Effector memory CD4-positive, alpha-beta T cell (primary cell): ENCODE measurements at places on chromosomes 4 and X.

GRCh38 chr4:41160012-41160789, 54.1 kb downstream of the APBB2 start:
- no peak for DNase-seq

DNA sequence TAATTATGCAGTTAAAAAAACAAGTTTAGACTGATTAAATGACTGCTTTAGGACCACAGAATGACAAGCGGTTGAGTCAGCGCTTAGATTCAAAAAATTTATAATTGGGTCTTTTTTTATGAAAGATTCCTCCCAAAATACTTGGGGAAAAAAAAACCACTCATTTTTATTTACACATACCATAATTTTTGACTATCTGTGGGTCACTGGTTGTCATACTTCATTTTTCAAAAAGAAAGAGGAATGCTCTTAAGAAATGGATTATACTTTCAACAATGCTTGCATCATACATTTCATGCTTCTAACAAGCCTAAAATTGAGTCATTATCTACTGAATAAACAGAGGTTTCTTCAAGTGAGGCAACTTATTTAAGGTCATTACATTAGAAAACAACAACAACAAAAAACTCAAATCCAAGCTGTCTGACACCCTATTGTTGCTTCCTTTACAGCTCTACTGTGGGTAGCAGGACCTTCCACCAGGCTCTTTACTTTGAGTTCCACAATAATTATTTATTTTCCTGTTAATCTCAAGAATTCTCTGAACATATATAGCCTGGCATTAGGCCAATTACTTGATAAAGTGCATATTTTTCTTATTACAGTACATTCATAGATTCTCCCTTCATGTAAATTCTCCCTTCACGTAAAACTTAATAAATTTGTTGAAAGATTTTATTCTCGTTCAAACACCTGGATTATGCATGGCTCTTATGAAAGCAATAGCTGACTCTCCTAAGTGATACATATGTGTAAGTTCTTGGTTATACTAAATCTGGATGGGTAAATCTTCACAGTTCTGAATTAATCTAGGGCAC, 445.5 kb downstream of the PCDH10 start:
- no peak for DNase-seq

GRCh38 chr4:176979416-176979815, 186.7 kb upstream of the VEGFC start:
- DNase-seq, result no peak

DNA sequence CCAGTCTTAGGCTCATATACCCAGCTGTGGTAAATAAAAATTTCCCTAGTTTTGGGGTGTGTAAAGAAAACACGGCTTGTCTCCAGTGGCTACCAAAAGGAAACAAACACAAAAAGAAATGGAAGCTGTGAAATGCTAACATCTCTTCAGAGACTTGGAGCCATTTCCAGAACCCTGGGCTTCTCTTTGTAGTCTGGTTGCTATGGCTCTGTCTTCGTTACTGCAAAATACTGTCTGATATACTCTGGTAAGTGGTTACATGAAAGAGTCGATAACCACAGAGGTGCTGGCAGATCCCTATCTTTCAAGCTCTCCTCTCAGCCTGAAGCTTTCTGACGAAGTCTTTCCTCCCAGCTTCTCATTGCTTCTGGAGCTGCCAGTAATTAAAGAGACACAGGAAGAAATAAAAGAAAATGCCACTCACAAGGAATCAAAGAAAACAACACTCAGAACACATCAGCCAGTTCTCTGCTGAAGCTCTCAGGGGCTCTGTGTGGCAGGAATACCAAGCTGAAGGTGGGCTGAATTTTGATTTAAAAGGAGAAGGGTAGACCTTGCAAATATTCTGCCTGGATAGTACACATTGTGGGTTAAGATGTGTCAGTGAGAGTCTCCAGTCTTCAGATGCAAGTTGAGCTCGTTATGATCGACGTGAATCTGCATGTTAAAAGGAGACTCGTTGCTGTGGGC, 107.6 kb upstream of the FAM9C start:
- DNase-seq, result peak; percentile 45

DNA sequence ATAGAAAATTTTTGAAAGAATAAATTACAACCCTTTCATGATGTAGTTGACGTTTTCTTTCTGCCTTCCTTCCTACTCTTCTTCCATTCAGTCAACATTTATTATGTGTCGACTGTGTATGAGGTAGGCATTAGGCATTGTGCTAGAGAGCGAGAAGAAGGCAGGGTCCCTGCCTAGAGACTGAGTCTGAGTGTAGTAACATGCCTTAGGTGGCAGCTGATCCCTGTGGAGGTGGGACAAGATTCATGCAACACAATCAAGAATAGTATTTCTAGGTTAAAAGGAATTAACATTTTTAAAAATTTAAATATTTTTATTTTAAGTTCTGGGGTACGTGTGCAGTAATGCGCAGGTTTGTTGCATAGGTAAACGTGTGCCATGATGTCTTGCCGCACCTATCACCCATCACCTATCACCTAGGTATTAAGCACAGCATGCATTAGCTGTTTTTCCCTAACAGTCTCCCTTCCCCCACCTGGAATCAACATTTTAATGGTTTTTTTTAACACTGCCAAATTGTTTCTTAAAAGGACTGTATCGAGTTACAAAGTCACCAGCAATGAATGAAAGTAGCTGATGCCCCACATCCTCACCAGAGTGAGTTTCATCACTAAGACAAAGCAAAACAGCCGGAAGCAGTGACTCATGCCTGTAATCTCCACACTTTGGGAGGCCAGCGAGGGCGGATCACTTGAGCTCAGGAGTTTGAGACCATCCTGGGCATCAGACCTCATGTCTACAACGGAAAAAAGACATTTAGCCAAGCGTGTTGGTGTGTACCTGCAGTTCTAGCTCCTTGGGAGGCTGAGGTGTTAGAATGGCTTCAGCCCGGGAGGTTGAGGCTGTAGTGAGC, 84.0 kb downstream of the WWC2 start:
- no peak for DNase-seq

DNA sequence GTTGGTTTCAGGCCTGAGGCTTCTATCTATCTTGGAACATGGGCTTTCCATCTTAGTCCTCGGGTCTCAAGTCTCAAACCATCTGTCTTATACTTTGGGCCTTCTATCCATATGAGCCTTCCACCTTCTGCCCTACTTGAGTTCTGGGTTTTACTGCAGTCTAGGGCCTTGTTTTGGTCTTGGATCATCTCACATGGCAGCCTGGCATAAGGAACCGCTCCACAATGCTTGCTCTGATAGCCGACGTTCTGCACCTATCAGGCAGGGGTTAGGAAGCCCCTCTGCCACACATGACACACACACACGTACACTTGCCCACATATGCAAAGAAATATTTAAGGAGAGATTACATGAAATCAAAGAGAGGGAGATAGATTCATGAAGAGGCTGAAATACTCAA, 264.0 kb downstream of the CHIC1 start:
- no peak for DNase-seq
